Hindlimb muscle (tissue), 1 donor: ENCODE measurements at places on chromosomes 4 and X.

DNA sequence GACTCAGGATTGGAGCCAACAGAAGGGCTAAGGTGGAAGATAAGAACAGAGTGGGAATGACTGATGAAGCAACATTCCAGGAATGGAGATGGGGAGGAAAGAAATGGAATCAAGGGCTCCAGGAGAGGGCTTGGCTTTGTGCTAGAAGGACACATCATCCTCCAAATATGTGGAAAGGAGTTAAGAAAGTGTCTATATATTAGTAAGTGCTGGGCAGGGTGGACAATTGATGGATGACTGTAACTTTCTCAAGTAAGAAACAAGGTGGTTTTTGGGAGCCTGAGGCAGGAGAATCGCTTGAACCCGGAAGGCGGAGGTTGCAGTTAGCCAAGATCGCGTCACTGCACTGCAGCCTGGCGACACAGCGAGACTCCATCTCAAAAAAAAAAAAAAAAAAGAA lies 71.6 kb upstream of the NFKB1 start:
- no peak for DNase-seq

- no peak for DNase-seq
Measured at GRCh38 chrX:2658585-2659292, 32.4 kb upstream of the CD99 start.

DNA sequence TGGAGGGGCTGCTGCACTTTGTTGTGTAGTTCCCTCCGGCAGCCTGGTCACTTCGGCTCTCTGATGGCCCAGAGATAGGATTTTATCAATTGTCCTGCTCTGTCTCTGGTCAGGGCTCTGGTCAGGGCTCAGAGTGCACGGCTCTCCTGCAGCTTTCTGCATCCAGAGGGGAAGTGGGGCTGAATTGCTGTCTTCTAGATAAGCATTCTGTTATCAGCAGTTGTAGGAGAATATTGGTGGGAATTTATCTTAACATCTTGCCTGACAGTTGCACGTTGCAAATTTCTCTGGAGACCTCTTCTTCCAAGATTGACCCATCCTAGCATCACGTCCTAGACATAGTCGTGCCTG lies 62.8 kb downstream of the FAM193A start:
- no peak for DNase-seq

- no peak for DNase-seq
Measured at GRCh38 chr4:20085156-20085555, 166.5 kb upstream of the SLIT2 start.

DNA sequence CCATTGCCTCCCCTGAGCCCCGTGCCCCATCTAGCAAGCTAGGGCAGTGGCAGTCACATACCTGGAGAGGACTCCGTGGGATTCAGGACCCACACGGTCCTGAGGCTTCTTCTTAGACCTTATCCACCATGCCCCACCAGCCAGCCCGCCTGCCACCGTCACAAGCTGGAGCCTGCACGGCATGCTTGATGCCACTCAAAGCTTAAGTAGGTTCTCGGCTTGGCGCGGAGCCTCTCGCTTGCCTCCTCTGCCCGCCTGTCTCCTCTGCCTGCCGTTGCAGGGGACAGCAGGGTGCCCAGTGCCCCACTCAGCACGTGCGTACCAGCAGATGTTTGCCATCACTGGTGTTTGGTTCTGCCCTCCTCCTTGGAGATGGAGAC lies 14.1 kb downstream of the PSAPL1 start:
- DNase-seq, result no peak

- no peak for DNase-seq
Measured at GRCh38 chr4:181536811-181537434, 706.3 kb upstream of the TENM3 start.

- DNase-seq, result no peak
Measured at GRCh38 chrX:153771415-153772315, 7.6 kb downstream of the PLXNB3 start.
